Cardiac muscle cell (in vitro differentiated cells and primary cell): ENCODE measurements at places on chromosomes 1 and 21. TPM values are rescaled to one million over a fixed set of nuclear protein-coding genes. Genes with fewer than 3 reads are reported as not detected.
A peak's percentile ranks its signal among the peaks of the same experiment; 100 is the strongest.

DNA sequence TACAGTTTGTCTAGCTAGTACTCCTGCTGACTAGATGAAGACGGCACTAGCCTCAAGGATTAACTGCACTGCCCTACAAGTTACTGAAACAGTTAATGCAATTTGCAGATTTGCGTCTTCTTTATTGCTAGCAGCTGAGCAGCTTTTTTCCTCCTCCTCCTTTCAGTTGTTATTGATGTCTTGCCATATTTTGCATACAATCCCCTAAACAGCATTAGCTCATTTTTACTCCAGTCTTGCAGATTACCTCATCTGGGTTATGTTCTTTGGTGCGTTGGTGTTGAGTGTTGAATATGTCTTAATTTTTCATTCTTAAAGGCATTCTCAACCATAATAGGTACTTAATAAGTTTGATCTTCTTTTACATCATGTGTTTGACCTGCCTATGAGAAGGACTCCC, 363.4 kb upstream of the LYPLAL1 start:
- no peaks in the 10 kb centered on the region for H3K36me3 ChIP-seq
- H3K4me1 ChIP-seq = peaks cover 42% of the 10 kb centered on the region
- H3K27ac ChIP-seq = no peak overlapping the region
- peak; percentile 32 for DNase-seq
- H3K4me3 ChIP-seq = no peak overlapping the region

DNA sequence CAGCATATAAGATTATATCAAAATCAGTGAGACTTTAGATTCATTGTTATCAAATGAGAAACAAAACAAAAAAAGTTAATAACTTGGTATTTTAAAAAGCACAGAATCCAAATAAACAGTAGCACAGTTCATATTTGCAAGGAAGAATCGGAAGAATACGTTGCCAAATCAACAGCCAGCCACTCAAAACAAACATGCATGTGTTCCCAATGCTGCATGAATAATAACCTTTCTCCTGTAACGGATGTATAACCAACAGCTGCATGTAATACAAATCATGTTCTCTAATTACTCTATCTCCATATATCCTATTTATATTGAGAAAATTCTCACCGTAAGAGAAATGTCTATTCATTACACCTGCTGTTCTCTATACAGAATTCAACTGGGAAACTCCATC, 98.9 kb upstream of the FOXD3 start:
- H3K27ac ChIP-seq = no peak overlapping the region
- H3K27me3 ChIP-seq = peaks cover 4% of the 10 kb centered on the region
- H3K4me3 ChIP-seq = no peak overlapping the region
- H3K36me3 ChIP-seq = no peaks in the 10 kb centered on the region

DNA sequence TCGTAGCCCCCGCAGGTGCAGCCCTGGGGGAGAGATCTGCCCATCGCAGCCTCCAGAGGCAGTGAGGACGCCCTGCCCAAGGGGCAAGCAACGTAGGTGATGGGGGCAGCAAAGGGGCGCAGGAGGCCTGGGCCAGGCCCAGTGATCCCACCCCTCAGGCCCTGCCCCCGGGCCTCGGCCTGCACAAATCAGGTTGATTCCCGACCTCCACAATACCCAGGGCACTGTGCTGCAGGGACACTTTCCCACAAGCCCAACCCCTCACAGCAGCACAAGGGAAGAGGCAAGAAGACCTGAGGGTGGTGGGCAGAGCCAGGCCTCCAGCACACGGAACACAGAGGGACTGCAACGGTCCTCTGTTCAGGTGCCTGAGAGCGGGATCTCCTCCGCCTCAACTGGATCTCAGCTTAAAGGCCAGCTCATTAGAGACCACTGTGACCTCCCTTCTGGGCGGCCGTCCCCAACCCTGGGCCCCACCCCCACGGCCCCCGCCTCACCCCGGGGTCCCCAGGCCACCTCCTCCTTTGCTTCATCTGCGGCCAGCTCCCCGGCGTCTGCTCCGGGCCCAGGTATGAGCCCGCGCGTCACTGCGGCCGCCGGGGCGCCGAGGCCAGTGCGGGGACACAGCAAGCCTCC, 812 bp upstream of the ARF1 start:
- no peaks in the 10 kb centered on the region for H3K36me3 ChIP-seq
- H3K4me3 ChIP-seq = peak overlapping the region; percentile 97
- H3K27ac ChIP-seq = peak overlapping the region; percentile 40
- H3K27me3 ChIP-seq = no peaks in the 10 kb centered on the region
- peaks cover 33% of the 10 kb centered on the region for H3K4me1 ChIP-seq

GRCh38 chr1:145983960-145984830, 12.2 kb downstream of the TXNIP start:
- no peaks in the 10 kb centered on the region for H3K27me3 ChIP-seq
- H3K4me1 ChIP-seq = peaks cover 60% of the 10 kb centered on the region
- no peak for DNase-seq
- H3K27ac ChIP-seq = peak overlapping the region; percentile 94
- no peak overlapping the region for H3K4me3 ChIP-seq

DNA sequence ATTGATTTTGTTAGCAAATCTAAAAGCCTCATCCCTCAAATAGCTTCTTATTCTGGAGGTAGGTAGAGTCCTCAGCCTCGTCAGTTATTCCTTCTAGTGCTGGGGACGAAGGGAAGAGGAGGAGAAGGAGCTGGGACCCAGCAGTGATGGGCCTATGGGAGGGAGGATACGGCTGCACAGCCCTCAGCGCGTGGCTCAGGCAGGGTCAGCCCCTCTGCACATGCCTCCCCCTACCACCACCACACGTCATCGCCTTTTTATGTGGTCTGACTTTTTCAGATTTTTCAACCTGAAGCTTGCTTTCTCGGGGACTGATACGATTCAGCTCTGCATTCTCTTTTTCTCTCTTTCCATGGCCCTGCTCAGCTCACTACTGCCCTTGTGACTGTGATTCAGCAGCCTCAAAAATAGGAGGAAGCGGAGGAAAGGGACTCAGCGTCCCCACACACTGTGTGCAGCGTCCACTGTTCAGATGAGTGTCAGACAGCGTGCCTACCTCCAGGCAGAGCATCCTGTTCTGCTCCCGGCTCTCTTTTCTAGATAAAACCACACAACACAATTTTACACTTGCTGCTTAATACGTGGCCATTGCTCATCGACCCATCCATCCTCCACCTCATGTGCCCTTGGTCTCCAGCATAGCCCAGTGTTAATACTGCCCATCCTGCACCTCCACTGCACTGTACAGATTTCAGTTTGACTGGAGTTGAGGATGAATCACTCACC, 827 bp downstream of the OR2B11 start:
- H3K4me1 ChIP-seq = peaks cover 8% of the 10 kb centered on the region
- no peak overlapping the region for H3K27ac ChIP-seq

DNA sequence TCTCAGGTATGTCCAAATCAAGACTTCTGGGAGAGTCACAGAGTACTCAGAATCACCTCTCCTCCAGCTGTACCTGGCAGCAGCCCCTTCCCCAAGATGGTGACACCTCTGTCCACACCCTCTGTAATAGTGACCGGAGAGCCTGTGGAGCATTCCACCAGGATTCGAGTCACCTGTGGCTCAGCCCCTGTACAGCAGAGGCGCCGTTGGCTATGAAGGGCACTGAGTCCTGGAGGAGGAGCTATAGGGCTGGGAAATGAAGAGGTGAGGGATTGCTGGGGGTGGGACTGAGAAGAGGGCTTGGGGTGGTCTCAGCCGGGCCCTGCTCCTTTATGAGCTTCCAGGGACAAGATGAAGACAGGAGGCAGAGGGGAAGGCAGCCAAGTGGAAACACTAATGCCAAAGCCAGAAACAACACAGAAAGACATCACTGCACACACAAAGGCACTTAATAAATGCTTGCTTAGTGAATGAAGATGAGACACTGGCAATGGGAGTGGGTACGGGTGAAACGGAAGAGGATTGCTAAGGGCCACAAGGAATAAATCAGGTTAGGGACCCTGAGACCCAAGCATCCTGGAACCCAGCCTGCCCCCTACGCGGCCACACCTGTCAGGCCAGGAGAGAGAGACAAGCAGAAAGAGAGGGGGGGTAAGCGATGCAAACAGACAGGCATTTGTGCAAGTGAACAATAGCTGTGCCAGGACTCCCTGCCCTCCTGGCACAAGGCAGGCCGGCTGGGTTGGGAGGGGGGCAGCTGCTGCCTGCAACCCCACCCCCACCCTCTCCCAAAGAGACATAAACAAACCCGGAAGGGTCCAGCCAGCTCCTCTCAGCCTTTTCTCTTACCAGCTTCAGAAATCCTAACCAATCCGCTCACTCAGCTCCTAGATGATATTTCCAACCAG, 3.9 kb downstream of the ARHGEF2 start:
- peaks cover 33% of the 10 kb centered on the region for H3K4me1 ChIP-seq
- no peak overlapping the region for H3K4me3 ChIP-seq
- no peaks in the 10 kb centered on the region for H3K27me3 ChIP-seq
- H3K36me3 ChIP-seq = no peaks in the 10 kb centered on the region

- H3K4me3 ChIP-seq = no peak overlapping the region
- H3K27me3 ChIP-seq = no peaks in the 10 kb centered on the region
- H3K27ac ChIP-seq = no peak overlapping the region
- no peak for DNase-seq
- H3K4me1 ChIP-seq = no peaks in the 10 kb centered on the region
Observed at GRCh38 chr21:38243732-38244406, 12.9 kb upstream of the KCNJ15 start.

DNA sequence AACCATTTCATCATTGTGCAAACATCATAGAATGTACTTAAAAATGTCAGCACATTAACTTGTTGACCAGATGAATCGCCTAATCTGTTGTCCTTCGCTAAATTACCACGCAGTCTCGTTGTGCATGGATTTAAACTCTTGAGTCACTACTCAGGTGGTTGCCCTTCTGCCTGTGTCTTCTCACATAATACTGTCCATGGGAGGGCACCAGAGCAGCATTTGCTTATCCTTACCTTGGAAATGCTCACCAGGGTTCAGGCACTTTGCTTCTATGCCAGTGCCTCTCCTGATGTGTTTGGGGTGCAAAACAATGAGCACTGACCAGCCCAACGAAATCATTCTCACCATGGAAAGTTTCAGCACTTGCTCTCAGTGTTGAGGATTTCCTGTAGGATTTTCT, 559.9 kb downstream of the RWDD3 start:
- DNase-seq = peak; percentile 33
- H3K27me3 ChIP-seq = no peaks in the 10 kb centered on the region
- H3K4me1 ChIP-seq = no peaks in the 10 kb centered on the region
- no peak overlapping the region for H3K27ac ChIP-seq
- H3K36me3 ChIP-seq = no peaks in the 10 kb centered on the region

GRCh38 chr1:29851691-29852090, 615.4 kb downstream of the PTPRU start:
- H3K27ac ChIP-seq = no peak overlapping the region
- no peaks in the 10 kb centered on the region for H3K4me1 ChIP-seq
- no peaks in the 10 kb centered on the region for H3K27me3 ChIP-seq
- no peak for DNase-seq
- H3K4me3 ChIP-seq = no peak overlapping the region

DNA sequence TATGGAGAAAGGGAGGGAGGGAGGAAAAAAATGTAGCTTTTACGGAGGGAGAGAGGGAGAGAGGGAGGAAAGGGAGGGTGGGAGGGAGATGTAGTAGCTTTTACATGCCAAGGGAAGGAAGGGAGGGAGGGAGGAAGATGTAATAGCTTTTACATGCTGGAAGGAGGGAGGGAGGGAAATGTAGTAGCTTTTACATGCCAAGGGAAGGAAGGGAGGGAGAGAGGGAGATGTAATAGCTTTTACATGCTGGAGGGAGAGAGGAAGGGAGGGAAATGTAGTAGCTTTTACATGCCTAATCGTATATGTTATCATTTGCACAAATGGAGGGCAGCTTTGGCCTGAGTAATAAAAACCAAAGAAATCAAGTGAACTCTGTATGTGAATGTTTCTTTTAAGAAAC, 35.6 kb downstream of the EEIG2 start:
- no peak overlapping the region for H3K27ac ChIP-seq
- H3K4me3 ChIP-seq = no peak overlapping the region
- H3K36me3 ChIP-seq = no peaks in the 10 kb centered on the region
- no peaks in the 10 kb centered on the region for H3K27me3 ChIP-seq
- no peak for DNase-seq

- H3K36me3 ChIP-seq = no peaks in the 10 kb centered on the region
- no peaks in the 10 kb centered on the region for H3K27me3 ChIP-seq
- peaks cover 15% of the 10 kb centered on the region for H3K4me1 ChIP-seq
- no peak overlapping the region for H3K4me3 ChIP-seq
- H3K27ac ChIP-seq = no peak overlapping the region
- DNase-seq = no peak
Observed at GRCh38 chr1:170149241-170149640, 3.5 kb downstream of the NTMT2 start.

DNA sequence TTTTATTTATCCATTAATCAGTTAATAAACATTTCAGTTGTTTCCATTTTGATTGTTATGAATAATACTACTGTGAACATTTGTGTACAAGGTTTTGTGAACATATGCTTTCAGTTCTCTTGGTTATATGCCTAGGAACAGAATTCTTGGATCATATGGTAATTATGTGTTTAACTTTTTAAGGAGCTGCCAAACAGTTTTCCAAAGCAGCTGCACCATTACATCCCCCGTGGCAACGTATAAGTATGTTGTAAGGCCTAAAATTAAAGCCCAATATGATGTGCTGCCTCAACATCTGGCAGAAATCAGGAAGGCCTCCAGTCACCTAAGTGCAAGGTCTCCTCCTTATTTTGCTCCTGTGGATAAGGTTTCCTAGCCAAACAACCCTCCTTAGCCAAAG, 235.6 kb upstream of the CACYBP start:
- H3K4me3 ChIP-seq = no peak overlapping the region
- no peak for DNase-seq
- H3K36me3 ChIP-seq = no peaks in the 10 kb centered on the region
- H3K4me1 ChIP-seq = no peaks in the 10 kb centered on the region
- no peaks in the 10 kb centered on the region for H3K27me3 ChIP-seq

DNA sequence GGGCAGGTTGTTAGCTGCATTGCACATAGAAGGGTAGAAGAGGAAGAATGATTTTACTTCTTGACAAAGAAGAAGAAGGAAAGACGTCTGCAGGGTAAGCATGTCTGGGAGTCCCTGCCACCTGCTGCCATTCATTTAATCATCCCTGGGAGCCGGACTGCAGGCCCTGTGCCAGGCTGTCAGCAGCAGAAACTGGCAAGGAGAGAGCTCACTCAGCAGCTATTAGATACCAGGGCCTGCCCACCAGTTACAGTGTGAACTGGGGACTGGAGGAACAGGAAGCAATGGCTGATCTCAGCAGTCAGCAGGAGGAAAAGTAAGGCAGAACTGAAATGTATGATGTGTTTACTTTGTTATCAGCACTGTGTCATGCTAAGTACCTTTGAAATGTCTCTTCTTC, 75.7 kb upstream of the C1orf87 start:
- DNase-seq = no peak
- no peaks in the 10 kb centered on the region for H3K27me3 ChIP-seq
- no peak overlapping the region for H3K4me3 ChIP-seq
- no peaks in the 10 kb centered on the region for H3K36me3 ChIP-seq

- H3K4me3 ChIP-seq = no peak overlapping the region
- H3K27me3 ChIP-seq = no peaks in the 10 kb centered on the region
- DNase-seq = no peak
- H3K27ac ChIP-seq = peak overlapping the region; percentile 73
Observed at GRCh38 chr1:116825720-116826438, 71.6 kb downstream of the CD2 start.

MPL gene
- total RNA-seq = not detected in 2 replicates

CFAP74 gene
- total RNA-seq = 0.63 and 0.67 TPM in 2 replicates
